ENCODE measurements at places on chromosomes 2 and 18.

DNA sequence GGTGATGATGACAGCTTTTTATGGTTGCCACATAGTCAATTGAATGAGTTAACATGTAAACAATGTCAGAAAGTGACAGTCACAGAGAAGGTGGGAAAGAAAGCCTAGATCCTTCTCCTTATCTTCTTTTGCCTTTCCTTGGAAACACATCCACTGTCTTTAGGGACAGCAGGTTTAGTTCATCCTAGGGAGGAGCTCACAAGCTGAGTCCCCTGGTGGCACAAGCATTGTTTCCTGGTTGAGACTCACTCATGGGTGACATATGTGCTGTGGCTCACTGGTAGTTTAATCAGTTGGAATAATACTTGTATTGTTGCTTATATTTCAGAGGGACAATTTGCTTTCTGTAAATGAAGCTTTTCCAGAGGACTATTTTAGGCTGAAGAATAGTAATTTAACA, 598.5 kb downstream of the CNTNAP5 start:
- DNase-seq, result no peak

DNA sequence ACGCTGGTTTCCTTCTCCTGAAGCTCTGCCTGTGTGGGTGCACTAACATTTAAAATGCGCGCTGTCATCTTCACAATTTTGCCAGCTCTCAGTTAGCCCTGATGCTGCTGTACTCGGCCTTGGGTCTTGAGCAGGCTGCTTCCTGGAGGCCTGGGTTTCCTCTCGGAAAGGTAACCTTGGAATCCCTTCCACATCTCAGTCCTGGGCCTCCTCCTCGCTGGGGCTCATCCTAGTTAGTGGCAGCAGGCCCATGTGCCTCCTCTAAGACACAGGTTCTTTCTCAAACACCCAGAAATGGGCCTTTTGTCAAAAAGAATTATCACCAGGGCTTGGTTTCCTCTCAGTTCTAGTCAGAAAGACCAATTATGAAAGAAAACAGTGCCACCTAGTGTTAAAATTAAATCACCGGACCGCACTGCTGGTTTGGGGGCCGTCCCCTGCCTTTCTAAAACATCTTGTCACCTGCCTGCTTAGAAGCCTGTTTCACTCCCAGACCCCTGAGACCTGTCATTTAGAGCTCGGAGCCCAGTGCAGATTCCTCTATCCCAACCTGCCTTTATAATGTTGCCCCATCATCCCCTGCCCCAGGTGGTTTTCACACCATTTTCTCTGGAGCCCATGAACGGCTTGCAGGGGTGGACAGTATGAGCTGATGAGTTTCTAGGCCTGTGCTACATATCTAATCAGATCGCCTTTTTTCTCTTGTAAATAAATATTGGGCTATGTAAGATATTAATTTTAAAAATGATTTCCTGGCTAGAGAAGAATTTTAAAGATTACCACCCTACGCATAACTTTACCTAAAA, 42.4 kb downstream of the HK2 start:
- peak; percentile 66 for DNase-seq

- peak; percentile 70 for DNase-seq
Observed at GRCh38 chr2:198326431-198326830, 522.0 kb downstream of the PLCL1 start.

GRCh38 chr2:28606986-28607441, 111.2 kb downstream of the PLB1 start:
- no peak for DNase-seq

GRCh38 chr2:219059375-219059724, 1.4 kb downstream of the IHH start:
- DNase-seq, result no peak

GRCh38 chr2:230905448-230906421, 19.3 kb downstream of the GPR55 start:
- peak; percentile 57 for DNase-seq

DNA sequence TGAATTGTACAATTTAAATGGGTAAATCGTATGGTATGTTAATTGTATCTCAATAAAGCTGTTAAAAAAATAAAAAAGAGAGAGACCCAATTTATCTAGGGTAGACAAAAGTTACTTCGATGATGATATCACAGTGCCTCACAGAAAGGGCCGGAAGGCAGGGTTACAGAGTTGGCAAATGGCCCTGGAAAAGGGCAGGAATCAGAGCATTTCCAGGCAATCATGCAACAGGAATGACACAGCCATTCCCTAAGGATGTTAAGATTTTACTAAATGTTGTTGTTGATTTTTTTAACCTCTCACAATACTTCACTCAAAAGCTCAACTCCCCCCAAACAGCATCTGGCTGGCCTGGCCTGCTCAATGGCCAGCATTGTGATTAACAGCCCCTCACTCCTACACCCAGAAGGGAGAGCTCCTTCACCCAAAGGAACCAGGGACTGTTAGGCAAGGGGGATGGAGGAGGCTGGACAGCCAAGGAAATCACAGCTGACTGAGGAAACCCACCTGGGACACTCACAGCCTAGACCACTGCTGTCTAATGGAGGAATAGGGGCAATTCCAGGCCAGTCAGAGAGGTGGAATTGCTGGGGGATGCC, 7.7 kb upstream of the SP100 start:
- no peak for DNase-seq

DNA sequence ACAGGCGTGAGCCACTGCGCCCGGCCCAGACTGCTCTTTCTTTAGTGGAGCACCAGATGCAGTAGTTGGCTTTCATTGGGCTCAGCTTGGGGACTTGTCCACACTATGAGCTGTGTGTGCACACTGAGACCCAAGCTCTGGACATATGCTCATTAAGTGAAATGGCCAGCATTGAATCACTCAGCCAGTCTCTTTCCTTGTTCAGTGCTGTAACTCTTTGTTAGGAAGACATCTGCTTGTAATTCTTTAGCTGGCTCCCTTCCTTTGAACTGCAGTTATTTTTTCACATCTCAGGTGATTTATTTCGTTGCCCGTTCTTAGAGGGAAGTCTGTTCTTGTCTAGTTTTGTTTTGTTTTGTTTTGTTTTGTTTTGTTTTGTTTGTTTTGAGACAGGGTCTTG, 70.5 kb downstream of the CAB39 start:
- no peak for DNase-seq

DNA sequence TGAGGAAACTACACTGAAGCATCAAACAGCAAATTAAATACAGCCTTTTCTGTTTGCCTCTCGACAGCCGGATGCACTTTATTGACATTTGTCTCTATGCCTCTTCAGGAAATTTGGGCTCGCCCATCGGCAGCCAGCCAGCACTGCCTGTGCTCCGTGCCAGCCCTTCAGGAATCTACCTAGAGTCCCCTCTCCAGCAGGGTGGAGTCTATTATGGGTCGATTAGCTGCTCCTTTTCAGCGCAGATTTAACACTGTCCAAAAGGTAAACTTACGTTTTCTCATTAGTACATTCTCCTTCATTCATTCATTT, 91.5 kb downstream of the MYCN start:
- DNase-seq, result no peak

DNA sequence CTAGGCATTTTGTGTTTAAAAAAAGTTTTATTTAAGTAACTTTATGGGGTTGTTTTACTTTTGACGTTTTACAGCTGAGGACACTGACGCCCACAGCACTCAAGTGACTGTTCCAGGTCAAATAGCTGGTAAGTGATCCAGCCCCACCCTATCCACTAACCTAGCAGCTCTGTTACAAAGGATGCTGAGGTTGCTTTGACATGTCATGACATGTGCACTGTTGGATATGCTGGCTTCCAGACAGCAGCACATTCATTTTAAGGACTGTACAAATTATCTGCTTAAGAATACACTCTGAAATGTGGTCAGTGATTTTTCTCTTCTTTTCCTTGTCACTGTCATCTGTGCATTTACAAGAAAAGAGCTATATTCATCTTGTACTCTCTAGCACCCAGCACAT, 417.5 kb downstream of the ZEB2 start:
- DNase-seq, result no peak

DNA sequence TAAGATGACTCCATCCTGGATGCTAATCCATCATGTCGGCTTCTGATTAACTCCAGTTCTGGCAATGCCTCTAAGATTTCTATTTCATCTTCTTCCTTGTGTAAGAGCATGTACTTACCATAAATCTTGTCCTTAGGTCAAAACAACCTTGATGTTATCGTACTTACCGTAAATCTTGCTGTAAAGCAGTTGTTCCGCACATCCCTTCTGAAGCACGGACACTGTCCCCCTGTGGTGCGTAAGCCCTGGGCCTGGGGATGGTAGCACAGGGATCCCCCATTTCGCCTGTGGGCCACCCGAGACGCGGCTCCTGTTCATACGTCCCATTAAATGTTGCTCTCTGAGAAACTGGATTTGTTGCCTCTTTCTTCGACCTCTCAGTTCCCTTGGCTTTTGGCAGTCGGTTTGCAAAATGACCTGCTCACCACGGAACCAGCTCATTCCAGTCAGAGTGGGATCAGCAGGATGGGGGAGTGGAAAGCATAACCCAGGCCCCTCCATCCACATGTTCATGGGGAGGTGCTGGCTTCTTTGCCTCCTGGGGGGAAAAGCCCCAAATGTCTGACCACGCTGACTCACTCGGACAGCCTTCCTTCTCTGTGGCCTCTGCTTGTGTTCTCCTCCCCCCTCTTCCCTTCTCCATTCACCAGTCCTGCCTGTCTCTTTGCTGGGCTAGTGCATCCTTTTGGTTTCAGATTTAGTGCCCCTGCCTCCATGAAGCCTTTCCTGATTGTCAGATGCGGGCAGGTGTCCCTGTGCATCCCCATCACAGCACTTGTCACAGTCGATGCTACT, 49.9 kb downstream of the RAB31 start:
- no peak for DNase-seq

GRCh38 chr2:144237108-144237507, 282.8 kb downstream of the ZEB2 start:
- no peak for DNase-seq

- DNase-seq, result no peak
Observed at GRCh38 chr2:96574364-96574763, 37.8 kb downstream of the ARID5A start.

- DNase-seq, result no peak
Observed at GRCh38 chr2:1656961-1657841, 87.1 kb downstream of the PXDN start.

DNA sequence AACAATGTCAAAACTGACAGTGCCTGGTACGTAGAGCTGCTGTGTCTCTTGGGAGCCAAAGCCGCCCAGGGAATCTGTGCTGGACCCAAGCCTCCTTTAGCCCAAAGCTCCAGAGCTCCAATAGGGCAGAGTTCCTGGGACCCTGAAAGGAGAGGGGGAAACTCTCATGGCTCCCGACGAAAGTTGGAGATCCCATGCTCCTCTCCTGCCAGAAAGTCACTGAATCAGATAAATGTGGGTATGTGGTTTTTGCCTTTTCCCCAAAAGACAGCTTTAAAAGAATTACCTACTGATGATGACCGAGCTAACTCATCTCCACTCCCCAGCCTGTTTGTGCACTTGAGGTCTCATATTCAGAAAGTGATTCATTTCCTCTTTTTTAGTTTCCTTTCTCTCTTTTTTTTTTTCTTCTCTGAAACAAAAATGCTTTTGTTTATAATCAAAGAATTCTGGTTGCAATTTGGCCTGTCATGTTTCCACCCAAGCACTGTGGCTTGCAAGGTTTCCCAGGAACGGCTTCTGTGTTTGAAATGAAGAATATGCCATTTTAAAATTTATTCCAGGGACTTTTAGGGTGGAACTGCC, 14.1 kb upstream of the PMAIP1 start:
- DNase-seq, result no peak

DNA sequence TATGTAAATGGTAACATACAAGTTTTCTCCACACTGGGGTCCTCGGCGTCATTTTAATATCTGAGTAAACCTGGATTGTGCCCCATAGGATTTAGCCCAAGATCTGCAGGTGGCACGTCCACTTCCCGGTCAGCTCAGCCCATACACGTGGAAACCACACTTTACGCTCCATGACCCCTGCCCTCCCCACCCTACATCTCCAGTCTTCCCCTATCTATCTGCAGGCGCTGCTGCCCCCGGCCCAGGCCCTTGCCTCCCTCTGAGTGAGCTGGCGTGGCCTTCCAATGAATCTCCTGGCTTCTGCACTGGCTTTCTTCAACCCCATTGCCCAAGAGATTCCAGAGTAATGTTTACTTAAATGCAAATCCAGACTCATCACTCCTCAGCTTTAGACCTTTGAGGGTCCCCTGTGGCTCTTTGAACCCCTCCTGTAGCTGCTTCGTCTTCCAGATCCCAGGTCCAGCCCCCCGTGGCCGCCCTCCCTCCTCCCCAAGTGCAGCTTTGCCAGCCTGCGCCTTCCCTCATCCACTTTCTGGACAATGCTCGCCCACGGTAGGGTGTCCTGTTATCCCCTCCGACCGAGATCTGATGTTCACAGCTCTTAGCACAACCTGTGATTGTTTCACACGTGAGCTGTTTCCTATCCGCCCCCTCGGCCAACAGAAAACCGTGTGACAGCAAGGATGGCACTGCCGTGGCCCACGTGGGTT, 421.4 kb upstream of the SALL3 start:
- DNase-seq, result no peak

DNA sequence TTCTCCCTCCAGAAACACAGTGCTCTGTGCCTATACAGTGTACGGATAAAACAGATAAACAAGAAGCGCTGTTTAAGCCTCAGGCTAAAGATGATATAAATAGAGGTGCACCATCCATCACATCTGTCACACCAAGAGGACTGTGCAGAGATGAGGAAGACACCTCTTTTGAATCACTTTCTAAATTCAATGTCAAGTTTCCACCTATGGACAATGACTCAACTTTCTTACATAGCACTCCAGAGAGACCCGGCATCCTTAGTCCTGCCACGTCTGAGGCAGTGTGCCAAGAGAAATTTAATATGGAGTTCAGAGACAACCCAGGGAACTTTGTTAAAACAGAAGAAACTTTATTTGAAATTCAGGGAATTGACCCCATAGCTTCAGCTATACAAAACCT, 70.7 kb downstream of the TANK start:
- DNase-seq, result no peak

GRCh38 chr2:136051001-136051724, 65.7 kb upstream of the DARS1 start:
- no peak for DNase-seq

DNA sequence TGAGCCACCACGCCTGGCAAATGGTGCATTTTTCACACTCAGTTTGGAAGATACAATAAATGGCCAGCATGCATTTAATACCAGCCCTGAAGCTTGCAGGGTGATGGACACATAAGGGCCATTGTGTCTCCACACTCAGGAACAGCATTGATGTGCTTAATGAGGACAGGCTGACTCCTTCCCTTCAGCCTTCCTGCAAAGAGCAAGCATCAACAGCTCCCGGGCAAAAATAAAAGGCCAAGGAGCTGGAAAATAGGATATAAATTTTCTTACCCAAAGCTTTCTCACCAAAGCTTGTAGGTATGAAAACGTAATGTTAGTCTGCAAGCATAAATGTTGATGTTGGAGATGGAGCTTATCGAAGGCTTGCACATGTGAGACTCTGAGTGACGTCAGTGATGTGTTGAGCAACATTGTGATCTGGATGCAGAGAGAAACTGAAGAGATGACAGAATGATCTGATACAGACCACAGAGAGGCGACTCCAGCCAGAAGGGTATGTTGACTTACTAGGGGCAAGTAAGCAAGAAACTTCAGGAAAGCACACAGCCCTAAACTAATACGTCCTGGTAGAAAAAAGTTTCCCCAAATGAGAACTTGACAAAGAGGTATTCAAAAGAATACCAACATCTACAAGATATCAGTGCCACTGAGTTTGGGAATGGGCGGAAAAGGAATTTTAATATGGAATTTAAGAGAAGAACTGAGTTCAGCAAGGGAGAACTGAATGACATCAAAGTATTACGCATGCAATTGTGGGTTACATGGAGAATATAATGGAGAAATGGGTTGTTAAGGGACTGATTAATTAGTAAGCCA, 256.5 kb downstream of the TGIF1 start:
- no peak for DNase-seq

- DNase-seq, result no peak
Observed at GRCh38 chr2:71615767-71616730, 162.7 kb downstream of the DYSF start.

GRCh38 chr2:230688490-230688889, 24.2 kb upstream of the CAB39 start:
- DNase-seq, result no peak
